Hypothalamus (tissue), 51 donors: ENCODE measurements at places on chromosomes 2 and 18.

- DNase-seq, result no peak
Observed at GRCh38 chr2:62464221-62465007, 41.6 kb downstream of the TMEM17 start.

GRCh38 chr2:240220371-240220770, 79.9 kb upstream of the OTOS start:
- no peak for DNase-seq

GRCh38 chr2:105859694-105859951, 114.9 kb downstream of the NCK2 start:
- no peak for DNase-seq

GRCh38 chr2:82675186-82675585, 1783.9 kb downstream of the SUCLG1 start:
- DNase-seq, result no peak

GRCh38 chr2:9179572-9180201, 26.9 kb upstream of the ASAP2 start:
- no peak for DNase-seq
